GOT3 (cell line): ENCODE measurements at places on chromosomes 11 and 22.

DNA sequence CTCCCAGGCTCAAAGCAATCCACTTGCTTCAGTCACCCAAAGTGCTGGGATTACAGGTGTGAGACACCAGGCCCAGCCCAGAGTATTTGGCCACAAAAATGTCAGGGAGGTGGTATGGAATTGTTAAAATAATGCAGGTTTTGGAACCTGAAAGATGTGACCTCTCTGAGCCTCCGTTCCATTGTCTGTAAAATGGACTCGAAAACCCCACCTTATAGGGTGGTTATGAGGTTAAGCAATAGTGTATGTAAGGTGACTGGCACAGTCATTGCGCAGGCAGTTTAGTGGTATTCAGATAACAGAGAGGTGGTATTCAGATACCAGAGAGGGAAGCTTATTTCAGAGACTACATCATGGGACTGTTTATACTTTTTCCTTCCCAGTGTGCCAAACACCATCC is 52.5 kb upstream of the PRSS23 start:
- DNase-seq, result no peak

- no peak for DNase-seq
Measured at GRCh38 chr11:1486054-1486825, at the start of gene MOB2. MOB2 (minus strand) TSS chr11:1486779; CDS start chr11:1486556, 223 bp downstream.

DNA sequence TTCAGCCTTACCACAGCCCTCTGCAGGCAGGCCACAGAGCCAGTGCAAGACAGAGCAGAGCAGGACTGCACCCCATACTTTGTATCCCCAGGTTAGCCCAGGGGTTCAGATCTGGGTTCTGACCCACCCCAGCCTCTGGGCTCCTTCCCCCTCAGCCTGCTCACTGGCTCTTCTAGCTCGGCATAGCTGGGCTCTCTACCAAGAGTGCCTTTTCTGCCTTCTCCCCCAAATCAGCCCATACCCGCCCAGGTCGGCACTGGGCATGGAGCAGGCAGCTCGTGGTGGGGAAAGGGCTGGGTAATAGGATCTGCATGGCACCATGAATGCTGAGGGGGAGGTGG is 8.3 kb downstream of the RELT start:
- DNase-seq, result no peak

- DNase-seq, result no peak
Measured at GRCh38 chr11:29481738-29482137, 535.1 kb downstream of the KCNA4 start.

- DNase-seq, result no peak
Measured at GRCh38 chr11:6681505-6681904, 1.6 kb downstream of the MRPL17 start.

DNA sequence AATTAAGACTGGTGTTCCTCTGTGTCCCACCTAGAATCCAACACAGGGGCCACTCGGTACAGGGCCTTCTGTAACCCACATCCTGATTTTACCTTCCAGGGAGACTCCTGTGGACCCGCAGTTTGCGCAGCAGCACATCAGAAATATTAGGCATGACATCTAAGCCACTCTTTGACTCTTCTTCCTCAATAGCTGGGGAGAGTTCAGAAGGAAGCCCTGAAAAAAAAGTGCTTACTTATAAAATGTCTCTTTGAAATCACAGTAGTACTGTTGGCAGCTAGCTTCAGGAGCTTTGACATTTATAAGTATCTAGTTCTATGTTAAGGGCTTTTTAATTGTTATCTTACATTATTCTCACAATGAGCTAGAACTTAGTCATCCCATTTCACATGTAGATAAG is 41.2 kb upstream of the LYVE1 start:
- no peak for DNase-seq

GRCh38 chr11:125720781-125721180 is 25.3 kb upstream of the PATE1 start:
- DNase-seq, result no peak

DNA sequence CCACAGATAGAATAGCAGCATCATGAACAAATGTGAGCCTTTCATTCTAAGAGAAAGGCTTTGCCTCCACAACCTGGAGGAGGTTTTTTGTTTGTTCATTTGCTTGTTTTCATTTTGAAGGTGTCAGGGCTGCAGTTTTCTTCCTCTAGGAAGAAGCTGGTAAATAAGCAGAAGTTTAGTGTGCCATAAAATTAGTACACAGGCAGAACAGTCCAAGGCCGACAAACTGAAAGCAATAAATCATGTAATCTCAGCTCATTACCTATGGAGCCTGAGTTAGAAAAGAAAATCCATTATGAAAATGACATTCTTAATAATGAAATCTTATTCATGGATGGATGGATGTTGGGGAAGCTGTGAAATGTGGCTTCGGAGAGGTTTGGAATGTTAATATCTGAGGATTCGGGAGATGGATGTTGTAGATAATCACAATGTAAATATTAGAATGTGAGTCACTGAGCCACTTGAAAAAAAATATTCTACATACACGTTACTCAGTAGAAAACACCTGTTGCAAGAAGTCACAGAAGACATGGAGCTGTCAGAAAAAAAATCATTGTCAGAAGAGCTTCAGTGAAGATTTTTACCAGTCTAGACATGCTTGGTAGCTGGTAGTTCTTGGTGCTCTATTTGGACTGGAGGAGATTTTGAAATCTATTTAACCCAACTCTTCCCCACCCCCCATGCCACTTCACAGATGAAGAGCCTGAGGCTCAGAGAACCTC is 15.0 kb upstream of the ZDHHC13 start:
- DNase-seq, result no peak

DNA sequence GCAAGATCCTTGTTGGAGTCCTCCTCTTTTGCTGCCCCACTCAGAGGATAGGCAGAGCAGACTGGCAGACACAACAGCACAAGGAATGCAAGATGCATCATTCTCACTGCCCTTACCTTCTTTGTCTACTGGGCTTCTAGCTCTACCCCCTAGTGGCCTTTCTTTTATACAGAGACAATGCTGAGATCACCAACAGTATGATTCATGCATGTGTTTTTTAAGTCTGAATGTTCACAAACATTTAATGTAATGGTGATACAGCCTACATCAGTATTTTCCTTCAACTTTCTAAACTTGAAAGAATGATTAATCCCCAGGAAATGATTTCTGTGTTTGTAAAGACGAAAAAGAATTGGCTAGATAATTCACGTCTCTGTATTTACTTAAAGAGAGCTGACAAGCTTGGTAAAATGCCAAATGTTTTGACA is at the start of gene MMP10:
Gene MMP10 (minus strand): TSS at position 138 of the 428 bp plus-strand sequence. CDS start 37 bp downstream, at position 101.
- no peak for DNase-seq

GRCh38 chr11:47143322-47143721 is 33.4 kb downstream of the ARFGAP2 start:
- no peak for DNase-seq

- no peak for DNase-seq
Measured at GRCh38 chr11:62393061-62393611, 25.7 kb upstream of the SCGB1A1 start.

DNA sequence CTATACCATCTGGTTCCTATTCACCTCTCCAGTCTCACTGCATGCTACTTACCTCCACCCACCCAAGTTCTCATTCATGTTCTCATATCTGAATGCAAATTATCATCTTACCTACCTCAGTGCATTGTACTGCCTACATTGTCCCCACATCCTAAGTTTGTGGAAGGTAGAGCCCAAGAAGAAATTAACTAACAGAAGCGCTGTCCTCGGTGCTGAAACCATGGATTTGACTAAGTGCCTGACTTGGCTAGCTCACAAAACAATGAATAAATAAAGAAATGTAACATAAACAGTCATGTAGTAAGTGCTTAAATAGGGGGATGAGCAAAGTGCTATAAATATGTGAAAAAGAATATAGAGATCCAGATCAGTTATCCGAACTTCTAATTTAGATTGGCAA is 63.2 kb downstream of the GRIA4 start:
- no peak for DNase-seq

- no peak for DNase-seq
Measured at GRCh38 chr22:43377896-43378704, 33.7 kb upstream of the MPPED1 start.

GRCh38 chr11:75330291-75330690 is 21.2 kb downstream of the ARRB1 start:
- no peak for DNase-seq

DNA sequence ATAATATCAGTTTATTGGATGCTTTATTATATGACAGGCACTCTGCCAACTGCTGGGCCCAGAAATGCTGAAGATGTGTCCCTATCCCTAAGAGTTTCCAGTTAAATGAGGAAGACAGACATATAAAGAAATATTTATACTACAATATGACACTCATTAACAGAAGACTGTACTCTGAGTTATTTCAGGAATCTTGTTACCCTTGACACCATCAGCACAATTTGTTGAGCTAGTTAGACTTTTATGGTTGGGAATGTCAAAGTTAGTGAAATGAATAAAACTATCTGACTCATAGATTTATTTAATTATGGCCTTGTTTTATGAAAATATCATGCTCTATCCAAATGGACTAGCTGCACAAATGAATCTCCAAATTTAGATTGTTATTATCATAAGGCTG is 25.6 kb upstream of the MSANTD4 start:
- no peak for DNase-seq

DNA sequence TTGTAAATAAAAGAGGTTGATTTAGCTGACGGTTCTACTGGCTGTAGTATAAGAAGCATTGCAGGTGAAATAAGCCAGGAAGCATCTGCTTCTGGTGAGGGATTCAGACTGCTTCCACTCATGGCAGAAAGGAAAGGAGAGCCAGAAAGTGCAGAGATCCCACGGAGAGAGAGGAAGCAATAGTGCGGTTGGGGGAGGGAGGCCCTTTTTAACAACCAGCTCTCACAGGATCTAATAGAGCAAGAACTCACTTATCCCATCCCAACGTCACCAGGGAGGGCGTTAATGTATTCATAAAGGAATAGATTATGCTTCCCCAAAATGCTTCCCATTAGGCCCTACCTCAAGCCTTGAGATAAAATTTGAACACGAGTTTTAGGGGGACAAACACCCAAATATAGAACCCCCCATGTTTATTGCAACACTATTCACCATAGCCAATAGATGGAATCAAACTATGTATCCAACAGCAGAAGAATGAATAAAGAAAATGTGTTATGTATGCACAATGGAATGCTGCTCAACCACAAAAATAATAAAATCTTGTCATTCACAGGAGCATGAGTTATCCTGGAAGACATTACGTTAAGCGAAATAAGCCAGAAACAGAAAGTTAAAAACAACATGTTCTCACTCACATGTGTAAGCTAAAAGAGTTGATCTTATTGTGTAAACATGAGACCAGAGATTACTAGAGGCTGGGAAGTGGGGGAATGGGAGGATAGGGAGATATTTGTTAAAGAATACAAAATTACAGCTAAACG is 908.3 kb upstream of the ANO3 start:
- DNase-seq, result no peak

DNA sequence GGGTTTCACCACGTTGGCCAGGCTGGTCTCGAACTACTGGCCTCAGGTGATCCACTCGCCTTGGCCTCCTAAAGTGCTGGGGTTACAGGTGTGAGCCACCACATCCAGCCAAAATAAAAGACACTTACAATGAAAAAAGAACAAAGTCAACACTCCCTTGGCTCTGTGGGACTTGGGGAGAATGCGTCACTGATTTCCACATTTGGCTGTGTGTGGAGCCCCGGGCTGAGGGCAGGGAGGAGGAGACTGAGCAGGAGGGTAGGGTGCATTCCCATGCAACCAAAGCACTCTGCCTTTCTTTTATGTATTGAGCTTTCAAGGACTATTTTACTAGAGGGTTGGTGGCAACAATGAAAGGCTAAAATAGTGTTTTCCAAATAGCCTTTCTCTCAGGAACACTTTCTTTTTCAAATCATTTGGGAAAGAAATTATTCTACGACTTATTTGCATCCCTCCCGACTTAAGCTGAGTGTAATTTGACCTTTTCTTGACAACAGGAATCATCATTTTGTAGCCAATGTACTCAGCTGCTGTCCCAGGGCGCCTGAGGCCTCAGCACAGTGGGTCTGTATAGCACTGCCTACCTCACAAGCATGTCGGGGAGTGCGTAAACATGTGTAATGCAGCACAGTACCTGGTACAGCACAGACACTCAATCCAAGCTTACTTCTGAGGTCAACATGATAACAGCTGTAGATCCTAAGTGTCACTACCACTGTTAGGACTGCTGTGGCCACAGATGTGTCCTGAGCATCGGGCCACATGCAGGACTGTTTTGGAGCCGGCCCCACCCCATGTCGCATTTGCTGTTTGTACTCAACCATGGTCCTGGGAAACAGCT is 10.1 kb upstream of the SERPIND1 start:
- DNase-seq, result no peak

DNA sequence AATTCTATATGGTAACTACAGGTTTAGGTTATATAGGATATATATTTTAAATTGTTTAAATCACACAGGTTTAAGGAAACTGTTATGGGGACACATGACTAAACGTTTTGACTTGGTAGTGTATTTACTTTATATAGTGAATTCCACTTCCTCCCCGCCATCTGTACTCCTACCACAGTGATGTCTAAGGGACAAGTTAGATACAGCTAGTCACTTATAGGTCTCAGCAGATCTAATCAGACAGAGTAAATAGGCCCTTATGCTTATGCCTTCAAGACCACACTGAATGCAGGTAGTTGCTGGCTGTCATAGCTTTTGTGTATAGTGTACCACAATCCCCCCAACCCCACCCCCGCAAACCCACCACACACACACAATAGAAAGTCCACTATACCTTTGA is 8.2 kb downstream of the SESN3 start:
- no peak for DNase-seq

GRCh38 chr22:50114221-50115021 is 24.6 kb downstream of the MOV10L1 start:
- DNase-seq, result no peak

GRCh38 chr11:117735350-117735977 is 61.6 kb downstream of the DSCAML1 start:
- DNase-seq, result no peak

DNA sequence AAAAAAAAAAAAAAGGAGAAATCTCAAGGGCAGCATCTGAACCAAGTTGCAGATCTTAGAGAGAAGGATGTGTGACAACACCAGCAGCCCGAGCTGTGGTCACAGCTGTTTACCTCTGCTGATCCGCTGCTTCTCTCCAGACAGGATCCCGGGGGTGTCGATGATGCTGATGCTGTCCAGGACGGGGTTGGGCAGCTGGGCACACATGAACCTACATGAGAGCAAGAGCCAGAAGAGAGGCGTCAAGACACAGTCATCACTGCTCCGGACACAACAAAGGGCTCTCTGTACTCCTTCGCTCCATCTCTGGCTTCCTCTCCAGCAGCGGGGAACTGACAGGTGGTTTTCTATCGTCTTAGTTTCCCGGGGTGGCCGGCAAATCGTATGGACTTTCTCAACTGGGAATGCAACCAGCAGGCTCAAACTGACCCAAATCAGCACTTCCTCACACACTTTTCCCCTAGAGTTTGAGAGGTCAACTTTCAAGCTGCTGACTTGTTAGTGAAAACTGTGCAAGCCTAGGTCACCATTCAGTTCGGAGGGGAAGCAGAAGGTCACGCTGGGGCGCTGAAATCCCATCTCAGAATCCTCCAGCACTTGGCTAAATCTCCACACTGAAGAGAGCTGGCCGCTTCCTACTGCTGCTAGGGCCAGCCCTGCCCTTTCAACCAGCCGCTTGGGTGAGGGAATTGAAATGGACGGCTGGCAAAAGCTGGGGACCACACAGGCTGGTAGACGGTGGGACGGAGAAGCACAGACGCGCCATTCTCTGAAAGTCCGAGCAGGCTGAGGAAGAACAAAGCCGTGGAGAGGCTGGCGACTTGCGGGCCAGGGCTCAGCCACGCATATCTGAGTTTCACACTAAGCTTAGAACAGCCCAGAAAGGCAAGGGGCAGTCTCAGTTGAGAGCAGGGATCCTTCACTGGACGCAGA is 3.8 kb downstream of the EHD1 start:
- no peak for DNase-seq
